ENCODE measurements at places on chromosomes 2 and 18. TPM values are rescaled to one million over a fixed set of nuclear protein-coding genes. Genes with fewer than 3 reads are reported as not detected.
A peak's percentile ranks its signal among the peaks of the same experiment; 100 is the strongest.

Gene PLCD4
- 2.7 TPM for total RNA-seq

Gene MC5R
- total RNA-seq, result not detected

Gene ABI2
- 15.9 TPM for total RNA-seq

Gene RAMP1
- total RNA-seq, result 19.1 TPM

Gene FLACC1
- 0.69 TPM for total RNA-seq

Gene DTNB
- total RNA-seq, result 8.8 TPM

Gene ASB1
- 17.2 TPM for total RNA-seq

Gene WNT10A
- 16.5 TPM for total RNA-seq

- no peak for DNase-seq
These were observed 65.9 kb downstream of the AP1S3 start for GRCh38 chr2:223771475-223771874.

GRCh38 chr2:44168681-44169154, at the start of gene PPM1B:
TSS of gene PPM1B (plus strand) at chr2:44168875. CDS start at chr2:44201200, 32,325 bp downstream.
- DNase-seq, result peak; percentile 100

DNA sequence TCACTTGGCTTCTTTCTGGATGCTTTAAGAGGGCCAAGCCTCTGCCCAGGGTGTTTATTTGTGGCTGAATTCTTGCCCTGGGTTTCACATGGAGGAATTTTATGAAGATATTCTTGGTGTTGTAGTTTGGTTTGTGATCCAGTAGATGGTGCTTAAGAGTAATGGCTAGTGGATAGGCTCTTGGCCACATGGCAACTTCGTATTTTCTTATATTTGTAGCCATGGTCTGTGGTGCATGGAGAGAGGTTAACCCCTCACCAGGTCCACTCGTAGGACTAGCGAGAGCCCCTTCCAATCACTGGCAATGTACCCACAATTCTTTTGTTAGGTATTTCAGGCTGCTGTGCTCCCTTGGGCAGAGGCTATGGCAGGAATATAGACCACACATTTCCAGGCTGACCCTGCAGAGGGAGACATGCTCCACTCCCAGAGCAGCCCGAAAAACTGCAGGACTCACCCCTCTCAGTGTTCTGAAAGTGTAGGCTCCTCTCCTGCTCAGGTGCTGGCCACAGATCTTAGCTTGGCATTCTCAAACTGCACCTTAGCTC, 582.1 kb upstream of the SETBP1 start:
- no peak for DNase-seq

- DNase-seq, result no peak
These were observed at the start of gene LRP1B for GRCh38 chr2:142131010-142131669. TSS of gene LRP1B (minus strand) at chr2:142131016. CDS start at chr2:142130729, 287 bp downstream.

DNA sequence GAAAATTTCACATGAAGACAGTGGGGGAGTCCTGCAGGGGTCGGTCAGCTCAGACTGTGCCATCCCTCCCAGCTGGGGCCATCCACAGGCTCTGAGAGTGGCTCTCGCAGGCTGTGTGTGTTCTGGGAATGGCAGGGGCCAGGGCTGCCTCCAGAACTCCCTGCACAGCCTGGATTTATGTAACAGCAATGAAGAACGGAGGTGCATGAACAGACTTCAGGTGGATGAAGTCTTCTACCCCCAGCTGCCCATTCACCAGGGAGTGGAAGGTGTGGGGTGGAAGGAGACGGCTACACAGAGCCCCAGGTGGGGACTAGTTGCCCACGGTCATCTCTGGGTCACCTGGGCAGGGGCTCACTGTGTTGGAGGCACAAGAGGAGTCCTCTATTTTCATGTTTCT, 56.1 kb upstream of the HDAC4 start:
- DNase-seq, result peak; percentile 9

DNA sequence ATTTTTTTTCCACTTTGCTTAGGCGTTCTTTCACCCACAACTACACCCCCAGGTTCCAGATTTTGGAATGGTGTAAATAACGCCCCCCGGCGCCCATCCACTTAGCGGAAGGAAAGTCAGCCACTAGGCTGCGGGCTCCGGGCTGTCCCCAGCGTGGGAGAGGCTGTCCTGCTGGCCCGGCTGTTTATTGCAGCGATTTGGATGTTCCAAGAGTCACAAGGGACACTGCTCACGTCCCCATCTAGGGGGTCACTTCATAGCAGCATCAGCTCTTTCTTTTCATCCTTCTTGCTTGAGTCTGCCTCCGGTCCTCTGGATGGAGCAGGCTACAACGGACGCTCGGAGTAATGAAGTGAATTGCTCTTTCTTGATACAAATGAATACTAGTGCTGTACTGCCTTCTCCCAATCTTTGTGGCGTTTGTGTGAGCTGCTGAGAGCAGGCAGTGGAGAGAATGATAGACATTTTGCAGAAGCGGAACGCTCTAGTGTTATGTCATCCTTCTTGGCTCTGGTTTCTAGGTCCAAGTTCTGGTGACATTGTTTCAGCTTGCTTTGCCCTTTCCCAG, 50.7 kb upstream of the PAIP2B start:
- DNase-seq, result no peak

GRCh38 chr18:76442413-76443171, 52.5 kb downstream of the ZNF516 start:
- DNase-seq, result no peak

- peak; percentile 78 for DNase-seq
These were observed 318.7 kb upstream of the NCKAP5 start for GRCh38 chr2:133886735-133887675.

GRCh38 chr2:224058048-224058775, 19.1 kb upstream of the SERPINE2 start:
- DNase-seq, result no peak

GRCh38 chr2:99101697-99102096, 39.8 kb upstream of the C2orf15 start:
- no peak for DNase-seq

GRCh38 chr2:152594022-152594766, 123.1 kb downstream of the PRPF40A start:
- no peak for DNase-seq

DNA sequence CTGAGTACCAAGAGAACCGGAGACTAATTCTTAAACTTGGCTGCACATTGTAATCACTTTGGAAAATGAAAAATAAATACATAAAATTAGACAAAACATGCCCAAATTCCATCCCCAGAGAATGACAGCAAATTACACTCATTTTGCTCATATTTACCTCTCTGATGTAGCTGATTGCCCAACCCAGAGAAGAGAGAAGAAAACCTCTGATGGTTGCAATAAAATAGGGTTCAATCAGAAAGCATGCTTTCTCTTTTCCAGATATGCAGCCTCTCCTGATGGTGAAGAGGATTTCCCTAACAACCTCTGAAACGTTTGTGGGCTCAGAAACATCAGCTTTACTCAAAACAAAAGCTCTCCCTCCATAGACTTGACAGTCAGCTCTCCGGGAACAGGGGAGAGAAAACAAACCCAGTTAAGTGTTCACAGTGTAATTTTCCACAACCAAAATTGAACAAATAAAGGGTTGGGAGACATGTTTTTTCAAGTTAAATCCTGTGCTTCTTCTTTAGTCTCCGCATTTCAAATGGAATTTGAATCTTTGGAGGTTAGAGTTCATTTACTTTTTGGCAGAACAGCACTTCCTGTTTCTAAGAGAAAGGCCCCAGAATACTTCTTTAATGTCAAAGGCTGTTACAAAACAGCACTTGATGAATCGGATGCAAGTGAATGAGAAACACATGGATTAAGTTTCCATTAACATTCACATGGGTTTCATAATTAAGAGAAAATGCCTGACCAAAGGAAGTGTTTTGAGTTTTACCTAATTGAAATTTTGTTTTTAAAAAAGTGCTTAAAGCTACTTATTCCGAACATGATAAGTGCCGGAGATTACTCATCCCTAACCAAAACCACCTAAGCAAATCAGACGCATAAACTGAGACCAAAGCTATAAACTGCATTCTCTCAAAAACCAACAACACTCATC, 570.1 kb upstream of the SYT4 start:
- DNase-seq, result no peak

DNA sequence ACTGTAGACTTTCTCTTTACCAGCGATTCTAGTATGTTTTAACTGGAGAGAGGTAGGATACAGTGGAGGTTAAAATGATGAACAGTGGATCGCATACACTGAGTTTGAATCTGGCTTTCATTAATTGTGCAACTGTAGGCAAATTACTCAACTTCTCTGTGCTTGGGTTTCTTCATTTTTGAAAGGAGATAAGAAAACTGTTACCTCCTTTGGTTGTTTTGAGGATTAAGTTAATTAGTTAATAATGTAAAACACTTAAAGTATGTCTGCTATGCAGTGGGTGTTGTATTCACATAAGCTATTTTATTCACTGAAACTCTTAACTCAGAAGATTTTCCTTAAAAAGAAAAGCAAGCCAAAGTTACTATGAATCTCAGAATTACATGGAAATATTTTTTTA, 111.8 kb upstream of the CYP20A1 start:
- no peak for DNase-seq

- no peak for DNase-seq
These were observed 330.2 kb upstream of the NRP2 start for GRCh38 chr2:205352094-205352493.

DNA sequence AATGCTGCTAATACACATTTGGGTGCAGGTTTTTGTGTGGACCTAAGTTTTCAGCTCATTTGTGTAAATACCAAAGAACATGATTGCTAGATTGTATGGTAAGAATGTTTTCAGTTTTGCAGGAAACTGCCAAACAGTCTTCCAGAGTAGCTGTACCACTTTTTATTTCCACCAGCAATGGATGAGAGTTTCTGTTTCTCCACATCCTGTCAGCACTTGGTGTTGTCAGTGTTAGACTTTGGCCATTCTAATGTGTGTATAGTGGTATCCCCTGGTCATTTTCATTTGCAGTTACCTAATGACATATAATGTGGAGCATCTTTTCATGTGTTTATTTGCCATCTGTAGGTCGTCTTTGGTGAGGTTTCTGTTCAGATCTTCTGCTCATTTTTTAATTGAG, 336.4 kb downstream of the GBX2 start:
- DNase-seq, result no peak

DNA sequence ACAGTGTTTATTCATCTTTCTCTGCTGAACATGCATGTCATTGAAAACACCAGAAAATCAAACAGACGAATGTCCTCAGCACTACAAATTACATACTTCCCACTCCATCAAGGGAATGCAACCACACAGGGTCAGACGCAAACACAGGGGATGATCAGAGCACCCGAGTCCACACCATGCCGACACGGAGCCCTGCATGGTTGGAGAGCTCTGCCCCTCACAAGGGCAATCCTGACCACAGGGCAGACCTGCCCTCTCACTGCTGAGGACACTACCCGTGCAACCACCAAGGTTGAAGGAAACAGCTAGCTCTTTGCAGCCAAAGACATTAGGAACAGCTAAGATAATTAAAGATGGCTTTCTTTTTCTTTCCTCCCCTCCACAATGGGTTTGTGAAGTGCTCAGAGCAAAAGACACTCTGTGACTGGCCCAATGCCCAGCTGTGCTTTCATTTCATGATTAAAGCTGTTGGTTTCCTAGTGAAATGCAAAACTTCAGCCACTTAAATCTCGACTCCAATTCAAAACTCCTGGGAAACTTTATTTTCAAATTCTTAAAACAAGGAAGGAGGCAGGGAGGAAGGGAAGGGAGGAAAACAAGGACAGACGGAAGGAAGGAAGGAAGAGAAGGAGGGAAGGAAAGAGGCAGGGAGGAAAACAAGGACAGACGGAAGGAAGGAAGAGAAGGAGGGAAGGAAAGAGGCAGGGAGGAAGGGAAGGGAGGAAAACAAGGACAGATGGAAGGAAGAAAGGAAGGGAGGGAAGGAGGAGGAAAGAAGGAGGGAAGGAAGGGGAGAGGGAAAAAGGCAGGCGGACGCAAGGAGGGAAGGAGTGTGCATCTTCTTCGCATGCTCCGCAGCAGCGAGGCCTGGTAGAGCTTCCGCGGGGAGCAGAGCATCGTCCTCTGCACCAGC, 65.8 kb downstream of the NDUFA10 start:
- DNase-seq, result no peak

DNA sequence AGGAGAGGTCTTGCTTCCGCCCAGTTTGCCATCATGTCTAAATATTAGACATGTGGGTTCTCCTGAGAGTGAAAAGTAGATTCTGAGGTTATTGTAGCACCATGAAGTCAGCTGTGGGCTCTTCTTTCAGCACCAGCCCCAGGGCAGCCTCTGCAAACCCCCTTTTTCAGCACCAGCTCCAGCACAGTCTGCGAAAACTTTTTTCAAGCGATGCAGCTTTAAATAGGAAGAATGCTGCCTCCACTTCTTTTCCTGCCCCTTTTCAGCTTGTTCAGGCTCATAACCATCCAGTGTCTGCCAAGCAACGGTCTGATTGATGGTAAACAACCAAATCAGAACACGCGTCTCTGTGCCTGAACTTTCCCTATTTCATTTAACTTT, at the start of gene COL5A2:
Gene COL5A2, minus strand, starts transcription at position 192 of the 381 bp plus-strand sequence. Its CDS starts 157 bp downstream, at position 35.
- peak; percentile 89 for DNase-seq

GRCh38 chr2:65049010-65049639, 7.1 kb upstream of the CEP68 start:
- DNase-seq, result no peak

Data from lower leg skin (tissue), 4 donors.